ENCODE measurements at places on chromosomes 2 and 18.

GRCh38 chr2:224025874-224026273 lies 13.2 kb downstream of the SERPINE2 start:
- no peak for DNase-seq

DNA sequence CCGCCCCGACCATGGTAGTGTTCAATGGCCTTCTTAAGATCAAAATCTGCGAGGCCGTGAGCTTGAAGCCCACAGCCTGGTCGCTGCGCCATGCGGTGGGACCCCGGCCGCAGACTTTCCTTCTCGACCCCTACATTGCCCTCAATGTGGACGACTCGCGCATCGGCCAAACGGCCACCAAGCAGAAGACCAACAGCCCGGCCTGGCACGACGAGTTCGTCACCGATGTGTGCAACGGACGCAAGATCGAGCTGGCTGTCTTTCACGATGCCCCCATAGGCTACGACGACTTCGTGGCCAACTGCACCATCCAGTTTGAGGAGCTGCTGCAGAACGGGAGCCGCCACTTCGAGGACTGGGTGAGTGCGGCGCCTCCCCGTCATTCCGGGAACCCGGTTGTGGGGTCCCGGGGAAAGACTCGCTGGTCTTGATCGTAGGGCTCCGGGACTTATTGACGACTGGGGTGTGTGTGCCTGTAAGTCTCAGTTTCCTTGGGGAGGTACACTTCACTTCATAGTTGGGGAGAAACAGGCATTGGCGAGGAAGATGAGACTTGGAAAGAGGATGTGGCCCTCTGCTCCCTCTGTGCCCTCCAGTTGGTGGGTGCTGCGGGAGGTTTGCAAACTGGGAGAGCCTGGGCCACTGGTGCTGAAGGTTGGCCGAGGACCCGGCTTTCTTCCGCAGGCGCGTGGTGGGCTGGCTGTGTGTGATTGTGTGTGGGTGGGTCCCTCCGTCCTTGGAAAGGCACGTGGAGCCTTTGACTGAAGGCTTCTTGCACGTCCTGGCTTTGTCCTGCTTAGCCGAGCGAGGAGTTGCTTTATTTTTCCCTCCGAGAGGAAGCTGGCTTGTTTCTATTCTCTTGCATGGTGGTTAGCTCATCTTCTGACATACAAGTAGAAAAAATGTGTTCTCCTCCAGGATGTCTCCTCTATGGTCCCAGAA lies 886 bp downstream of the PRKCE start:
- DNase-seq: no peak

GRCh38 chr18:32596501-32596900 lies 125.8 kb upstream of the GAREM1 start:
- DNase-seq: no peak

GRCh38 chr2:232533944-232534710 lies 5.4 kb upstream of the CHRNG start:
- no peak for DNase-seq

DNA sequence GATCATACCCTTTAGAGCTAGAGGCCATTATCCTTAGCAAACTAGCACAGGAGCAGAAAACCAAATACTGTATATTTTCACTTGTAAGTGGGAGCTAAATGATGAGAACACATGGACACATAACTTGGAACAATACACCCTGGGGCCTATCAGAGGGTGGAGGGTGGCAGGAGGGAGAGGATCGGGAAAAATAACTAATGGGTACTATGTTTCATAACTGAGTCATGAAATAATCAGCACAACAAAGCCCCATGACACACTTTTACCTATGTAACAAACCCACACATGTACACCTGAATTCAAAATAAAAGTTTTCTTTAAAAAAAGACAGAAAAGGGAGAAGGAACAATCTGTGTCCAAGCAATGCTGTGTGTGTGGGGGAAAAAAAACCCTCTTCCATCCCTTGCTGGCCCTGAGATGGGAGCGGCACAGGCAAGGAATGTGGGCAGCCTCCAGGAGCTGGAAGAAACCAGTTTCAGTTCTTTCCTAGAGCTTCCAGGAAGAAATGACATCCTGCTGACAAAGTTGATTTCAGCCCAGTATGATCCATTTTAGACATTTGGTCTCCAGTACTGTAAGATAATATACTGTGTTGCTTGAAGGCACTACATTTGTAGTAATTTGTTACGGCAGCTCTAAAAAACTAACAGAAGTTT lies 458.7 kb upstream of the CNTNAP5 start:
- DNase-seq: no peak

GRCh38 chr2:127155947-127156346 lies 49.0 kb upstream of the BIN1 start:
- no peak for DNase-seq

DNA sequence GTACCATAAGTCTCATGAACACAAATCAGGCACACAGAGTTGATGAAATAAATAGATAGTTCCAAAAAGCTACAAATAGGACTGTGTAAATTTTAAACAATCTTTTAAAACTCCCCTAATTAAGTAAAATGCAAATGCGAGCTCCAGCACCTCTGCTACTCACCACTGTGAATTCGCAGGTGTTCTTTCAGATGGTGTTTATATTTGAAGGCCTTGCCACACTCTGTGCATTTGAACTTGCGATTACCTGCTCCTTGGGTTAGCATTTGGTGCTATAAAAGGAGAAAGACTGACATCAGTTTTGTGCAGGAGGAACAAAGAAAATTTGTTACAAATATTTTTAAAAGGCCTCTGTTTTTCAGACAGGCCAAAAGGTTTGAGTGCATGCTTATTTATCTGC lies 118.9 kb downstream of the ZEB2 start:
- no peak for DNase-seq

DNA sequence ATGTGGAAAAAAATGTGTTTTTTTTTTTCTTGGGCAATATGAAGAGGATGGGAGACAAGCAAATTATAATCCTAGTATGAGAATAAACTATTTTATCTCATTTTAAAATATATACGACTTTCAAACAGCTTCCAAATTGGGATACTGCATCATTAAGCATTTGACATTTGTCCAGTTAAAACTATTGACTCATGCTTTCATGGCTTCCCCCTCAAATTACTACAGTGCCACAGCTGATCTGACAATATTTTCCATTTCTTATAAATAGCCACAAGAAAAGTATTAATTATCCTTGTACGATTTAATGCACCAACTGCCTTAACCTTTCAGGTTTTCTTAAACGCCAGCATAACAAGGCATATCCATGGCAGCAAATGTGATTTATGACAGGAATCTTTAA lies 1134.8 kb upstream of the ZEB2 start:
- no peak for DNase-seq

DNA sequence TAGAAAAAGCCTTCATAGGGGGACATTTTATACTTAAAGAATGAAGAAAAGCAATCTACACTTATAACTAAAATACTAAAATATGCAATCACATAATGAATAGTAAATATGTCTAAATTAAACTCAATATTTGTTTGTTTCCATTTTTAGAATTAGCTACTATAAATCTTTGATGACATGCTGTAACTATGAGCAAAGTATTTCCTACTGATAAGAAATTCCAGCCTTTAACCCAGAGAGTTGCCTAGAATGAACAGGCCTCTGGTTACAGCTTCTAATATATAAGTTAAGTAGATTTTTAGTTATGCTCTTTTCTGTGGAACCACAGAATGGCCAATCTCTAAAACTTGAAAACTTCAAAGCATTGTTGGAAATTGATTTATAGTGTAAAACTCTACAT lies 1465.6 kb upstream of the ZEB2 start:
- DNase-seq: no peak

- no peak for DNase-seq
Observed at GRCh38 chr2:141280037-141280436, 850.8 kb downstream of the LRP1B start.

- peak; percentile 20 for DNase-seq
Observed at GRCh38 chr2:161981679-161982250, 92.2 kb downstream of the DPP4 start.

All from NCI-H1105 (cell line).